ENCODE measurements at places on chromosomes 6 and 20.

GRCh38 chr20:37233548-37234253, 27.9 kb downstream of the GHRH start:
- DNase-seq, result no peak

DNA sequence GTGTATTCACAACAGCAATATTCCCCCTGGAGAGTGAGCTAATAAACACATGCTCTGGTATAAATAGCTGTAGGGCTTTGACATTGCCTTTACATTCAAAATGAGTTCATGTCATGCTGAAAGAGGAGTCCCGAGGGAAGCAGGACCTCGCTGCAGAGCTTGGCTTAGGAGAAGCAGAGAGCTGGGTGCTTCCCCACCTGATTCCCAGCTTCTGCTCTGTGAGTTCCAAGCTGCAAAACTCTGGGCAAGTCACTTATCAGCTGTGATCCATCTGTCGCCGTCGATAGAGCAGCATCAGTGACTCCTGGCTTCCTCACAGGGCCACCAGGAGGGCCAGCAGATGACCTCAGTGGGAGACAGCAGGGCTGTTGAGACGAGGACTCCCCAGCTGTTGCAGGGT, 241.8 kb downstream of the ANKRD60 start:
- DNase-seq, result no peak

- DNase-seq, result no peak
Observed at GRCh38 chr6:1001655-1002349, 308.9 kb upstream of the EXOC2 start.

DNA sequence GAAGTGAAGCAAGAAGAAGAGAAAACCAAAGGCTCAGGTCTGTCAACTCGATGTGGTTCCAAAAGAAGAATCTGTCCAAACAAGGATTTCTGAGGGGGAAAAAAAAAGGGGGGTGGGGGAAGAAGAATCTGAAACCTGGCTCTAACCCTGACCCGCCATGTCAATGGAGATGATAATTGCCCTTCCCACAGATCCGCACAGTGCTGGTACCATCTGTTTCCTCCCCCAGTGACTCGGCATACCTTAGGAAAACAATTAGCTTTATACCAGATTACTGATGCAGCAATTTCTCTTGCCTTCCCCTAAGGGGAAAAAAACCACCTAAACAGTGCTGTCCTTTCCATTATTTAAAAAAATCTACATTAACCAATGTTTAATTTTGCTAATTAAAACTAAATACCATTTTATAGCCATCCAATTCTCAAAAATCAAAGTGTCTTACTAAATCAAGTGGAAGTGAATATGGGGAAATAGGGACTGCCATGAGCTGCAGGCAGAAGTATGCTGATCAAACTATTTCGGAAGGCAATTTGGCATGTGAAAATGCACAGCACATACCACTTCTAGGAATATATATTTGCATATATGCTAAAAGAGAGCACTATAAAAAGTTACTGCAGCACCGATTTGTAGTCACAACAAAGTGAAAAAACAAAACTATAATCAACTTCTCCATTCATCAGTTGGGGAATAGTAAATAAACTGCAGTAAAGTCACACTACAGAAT, 46.8 kb downstream of the MAP7 start:
- no peak for DNase-seq

- no peak for DNase-seq
Observed at GRCh38 chr6:3732345-3733141, 19.0 kb downstream of the PXDC1 start.

DNA sequence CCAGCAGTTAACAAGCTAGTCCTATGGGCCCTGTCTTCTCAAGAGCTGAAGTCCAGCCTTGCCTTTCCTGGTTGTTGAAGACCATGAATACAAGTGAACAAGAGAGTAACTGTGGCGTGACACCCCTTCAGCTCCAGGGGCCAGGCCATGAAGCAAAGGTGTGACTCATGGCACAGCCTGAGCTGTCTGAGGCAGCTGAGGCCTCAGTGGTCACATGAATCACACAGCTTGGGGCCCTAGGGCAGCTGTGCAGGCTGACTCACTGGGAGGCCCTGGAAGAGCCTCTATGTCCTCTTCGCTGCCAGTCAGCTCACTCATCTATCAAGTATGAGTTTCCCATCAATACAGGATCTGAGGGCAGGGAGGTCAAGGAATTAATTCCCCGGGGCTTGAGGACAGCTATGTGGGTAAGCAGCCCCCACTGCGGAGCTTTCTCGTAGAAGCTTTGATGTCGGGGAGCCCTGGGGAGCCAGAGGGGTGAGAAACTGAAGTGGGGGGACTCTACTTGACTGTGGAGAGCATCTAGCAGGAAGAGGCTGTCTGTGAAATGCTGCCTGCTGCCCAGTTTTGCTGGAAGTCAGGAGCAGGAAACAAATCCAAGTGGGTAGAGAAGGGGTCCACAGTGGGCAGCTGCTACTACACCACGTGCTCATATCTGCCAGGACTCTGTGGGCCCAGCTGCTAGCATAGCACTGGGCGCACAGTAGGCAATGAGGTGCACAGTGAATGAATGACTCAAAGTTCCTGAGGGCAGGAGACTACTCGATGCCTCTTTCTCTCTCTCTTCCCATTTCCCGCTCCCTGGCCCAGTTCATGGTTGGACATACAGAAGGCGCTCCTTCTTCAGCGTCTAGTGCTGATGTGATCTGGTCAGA, 13.7 kb upstream of the FAM83C start:
- peak; percentile 99 for DNase-seq

GRCh38 chr6:93088621-93089501, 330.5 kb downstream of the EPHA7 start:
- no peak for DNase-seq

DNA sequence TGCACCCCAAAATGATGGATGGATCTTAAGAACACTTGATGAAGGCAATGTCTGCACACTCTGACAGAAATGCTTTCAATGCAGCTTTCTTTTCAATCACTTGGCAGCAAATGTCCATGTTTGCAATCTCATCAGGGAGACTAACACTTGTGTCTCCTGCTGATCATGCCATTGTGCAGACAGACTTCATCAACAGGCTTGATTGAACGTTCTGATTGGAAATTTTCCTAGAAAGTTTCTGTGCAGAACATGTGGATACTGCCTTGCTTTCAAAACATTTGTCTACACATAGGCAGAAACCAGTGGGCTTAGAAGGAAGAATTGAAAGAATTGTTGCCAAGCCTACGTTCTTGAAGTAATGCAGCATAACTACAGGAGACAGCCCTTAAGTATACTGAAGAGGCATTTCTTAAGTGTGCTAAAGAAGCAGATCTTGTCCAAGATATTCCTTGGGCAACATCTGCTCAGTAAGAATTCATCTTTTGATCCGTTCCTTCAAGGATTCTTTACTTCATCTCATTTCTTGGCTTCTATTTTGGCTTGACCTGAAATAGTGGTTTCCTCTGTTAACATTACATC, 120.4 kb upstream of the PLCB4 start:
- no peak for DNase-seq

DNA sequence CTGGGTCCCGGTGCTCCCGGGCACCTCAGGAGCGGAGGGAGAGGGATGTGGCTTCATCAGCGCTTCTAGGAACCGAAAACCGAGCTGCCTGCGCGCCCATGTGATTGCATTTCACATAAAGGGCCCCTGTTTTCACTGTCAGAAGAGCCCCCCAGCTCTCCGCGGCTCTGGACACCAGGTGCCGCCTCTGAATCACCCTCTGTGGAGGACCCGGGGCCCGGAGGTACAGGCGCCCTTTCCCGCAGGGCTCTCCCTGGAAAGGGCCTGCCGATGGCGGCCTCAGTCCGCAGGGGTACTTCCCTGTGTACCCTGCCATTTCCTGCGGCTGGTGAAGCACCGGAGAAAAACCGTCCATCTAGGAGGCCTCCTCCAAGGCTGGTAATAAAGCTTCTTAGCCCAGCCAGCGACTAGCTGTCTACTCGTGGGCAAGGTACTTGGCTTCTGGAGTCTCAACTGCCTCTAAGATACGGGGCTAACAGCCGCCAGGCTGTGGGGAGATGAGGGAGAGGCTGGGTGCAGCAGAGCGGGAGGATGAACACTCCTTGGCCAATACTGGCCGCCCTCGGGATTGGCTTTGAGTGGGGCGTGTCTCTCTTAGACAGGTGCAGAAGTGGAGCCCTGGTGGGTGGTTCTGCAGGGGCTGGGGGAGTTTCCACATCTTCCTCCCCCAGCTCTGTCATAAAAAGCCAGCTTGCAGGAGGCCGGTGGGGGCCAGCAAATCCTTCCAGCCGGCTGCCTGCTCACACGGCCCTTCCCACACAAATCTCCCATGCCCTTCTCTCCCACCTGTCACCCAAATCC, 1.6 kb downstream of the PPP1R16B start:
- DNase-seq, result no peak

- no peak for DNase-seq
Observed at GRCh38 chr6:95431637-95432228, 145.6 kb upstream of the MANEA start.

- no peak for DNase-seq
Observed at GRCh38 chr6:5278565-5279120, 17.3 kb downstream of the FARS2 start.

DNA sequence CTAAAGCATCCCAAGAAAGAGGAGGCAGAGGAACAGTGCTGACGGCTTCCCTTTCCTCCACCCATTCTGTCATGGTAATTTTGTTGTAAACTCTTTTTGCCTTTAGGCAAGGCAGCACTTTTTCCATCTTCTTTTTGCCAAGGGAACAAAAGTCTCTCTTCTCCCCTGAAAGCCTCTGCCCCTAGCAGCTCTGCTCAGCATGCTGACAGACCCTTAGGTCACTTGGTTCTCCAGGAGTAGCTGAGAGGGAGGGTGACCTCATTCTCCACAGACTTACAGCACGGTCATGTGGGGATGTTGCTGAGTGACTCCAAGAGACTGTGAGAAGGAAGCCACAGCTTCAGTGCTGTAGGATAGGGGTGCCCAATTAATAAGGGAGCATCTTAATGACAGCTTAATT, 81.1 kb upstream of the RALGAPA2 start:
- no peak for DNase-seq

- no peak for DNase-seq
Observed at GRCh38 chr20:4156411-4156810, 141.1 kb upstream of the RNF24 start.

GRCh38 chr6:894274-894673, 201.3 kb upstream of the EXOC2 start:
- DNase-seq, result no peak

GRCh38 chr20:57417830-57418780, 26.9 kb downstream of the RBM38 start:
- DNase-seq, result no peak

GRCh38 chr6:30877419-30878262, 6.7 kb upstream of the DDR1 start:
- peak; percentile 72 for DNase-seq

DNA sequence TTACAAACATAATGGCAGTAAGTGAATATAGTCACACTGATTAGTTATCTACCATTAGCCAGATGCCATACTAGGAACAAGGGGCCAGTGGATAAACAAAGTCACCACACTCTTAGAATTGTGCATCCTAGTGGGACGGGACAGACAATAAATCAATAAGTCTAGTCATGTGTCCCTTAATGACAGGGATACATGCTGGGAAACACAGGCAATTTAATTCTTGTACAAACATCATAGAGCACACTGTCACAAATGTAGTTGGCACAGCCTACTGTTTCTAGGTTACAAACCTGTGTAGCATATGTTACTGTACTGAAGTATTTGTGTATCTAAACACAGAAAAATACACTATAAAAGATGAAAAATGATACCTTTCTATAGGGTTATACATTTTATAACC, 123.0 kb upstream of the FAM184A start:
- no peak for DNase-seq

GRCh38 chr20:53939190-53939571, 131.2 kb downstream of the BCAS1 start:
- DNase-seq, result no peak
